Stimulated activated CD4-positive, alpha-beta T cell treated with anti-CD3 and anti-CD28 coated beads, Interleukin-4, amount 100 ng/mL, for 24 hours (primary cell): ENCODE measurements at places on chromosomes 13 and 19.

DNA sequence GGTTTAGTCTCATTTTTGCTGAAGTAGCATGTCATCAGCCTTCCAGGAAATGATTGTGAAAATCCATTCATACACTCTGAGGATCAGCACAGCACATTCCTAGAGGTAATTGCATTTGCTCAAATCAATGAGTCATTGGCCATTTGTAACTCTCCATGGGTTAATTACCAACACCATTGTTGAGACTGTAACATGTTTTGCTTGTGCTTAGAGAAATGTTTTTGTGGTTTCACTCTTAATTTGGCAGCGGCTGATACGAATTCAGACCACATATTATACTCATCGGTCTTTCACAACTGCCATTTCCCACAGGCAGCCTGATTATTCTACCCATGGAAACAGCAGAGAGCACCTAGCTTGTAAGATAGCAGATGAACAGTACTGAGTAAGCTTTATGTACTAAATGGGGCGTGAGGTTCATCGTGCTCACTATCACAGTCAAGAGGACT, 110.3 kb downstream of the NHLRC3 start:
- DNase-seq = peak; percentile 36

- no peak for DNase-seq
These were observed 30.3 kb upstream of the FRY start for GRCh38 chr13:32001154-32001768.

DNA sequence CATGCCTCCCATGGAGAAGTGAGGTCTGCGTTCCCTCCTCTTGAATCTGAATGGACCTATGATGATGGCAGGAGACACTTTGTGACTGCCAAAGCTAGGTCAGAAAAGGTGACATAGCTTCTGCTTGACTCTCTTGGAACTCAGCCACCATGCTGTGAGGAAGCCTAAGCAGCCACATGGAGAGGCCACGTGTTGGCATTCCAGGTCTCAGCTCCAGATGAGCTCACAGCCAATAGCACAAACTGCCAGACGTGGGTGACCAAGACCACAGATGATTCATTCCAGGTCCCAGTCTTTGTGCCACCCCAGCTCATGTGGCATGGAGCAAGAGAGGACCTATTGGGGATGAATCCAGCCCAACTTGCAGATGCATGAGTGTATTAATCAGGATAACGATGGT, 8.7 kb upstream of the GGACT start:
- no peak for DNase-seq

DNA sequence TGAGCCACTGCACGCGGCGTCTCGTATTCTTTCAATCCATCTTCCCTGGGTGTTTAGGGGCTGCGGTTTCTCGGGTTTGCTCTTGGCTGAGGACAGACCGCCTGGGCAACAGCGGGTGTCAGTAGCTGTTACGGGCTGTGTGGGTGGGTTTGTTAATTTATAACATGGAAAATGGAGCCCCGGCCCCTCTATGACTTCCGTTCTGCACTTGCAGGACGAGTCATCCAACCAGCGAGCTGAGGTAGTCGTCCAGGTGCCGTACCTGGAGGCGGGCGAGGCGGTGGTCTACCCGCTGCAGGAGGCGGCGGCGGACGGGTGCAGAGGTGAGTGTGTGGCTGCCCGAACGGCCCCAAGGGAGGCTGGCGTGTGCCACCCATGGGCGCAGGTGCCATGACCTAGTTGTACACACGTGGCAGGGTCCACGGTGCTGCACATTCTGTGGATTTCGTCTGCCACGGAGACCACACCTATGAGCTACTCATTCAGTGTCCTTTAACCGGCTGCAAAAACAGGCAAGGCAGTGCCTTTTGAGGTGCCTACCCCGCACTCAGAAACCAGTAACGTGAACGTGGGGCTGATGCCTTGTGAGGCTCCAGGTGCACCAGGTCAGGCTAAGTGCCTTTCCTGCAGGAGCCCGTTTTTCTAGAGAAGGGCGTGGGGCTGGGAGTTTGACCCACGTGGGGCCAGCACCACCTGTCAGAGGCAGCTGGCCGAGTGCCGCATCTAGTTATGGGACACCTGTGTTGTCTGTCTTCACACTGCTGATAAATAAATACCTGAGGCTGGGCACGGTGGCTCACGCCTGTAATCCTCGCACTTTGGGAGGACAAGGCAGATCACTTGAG, 10.9 kb downstream of the POLR2E start:
- no peak for DNase-seq

- DNase-seq = no peak
These were observed 540.6 kb upstream of the MIR17HG start for GRCh38 chr13:90806892-90807291.

DNA sequence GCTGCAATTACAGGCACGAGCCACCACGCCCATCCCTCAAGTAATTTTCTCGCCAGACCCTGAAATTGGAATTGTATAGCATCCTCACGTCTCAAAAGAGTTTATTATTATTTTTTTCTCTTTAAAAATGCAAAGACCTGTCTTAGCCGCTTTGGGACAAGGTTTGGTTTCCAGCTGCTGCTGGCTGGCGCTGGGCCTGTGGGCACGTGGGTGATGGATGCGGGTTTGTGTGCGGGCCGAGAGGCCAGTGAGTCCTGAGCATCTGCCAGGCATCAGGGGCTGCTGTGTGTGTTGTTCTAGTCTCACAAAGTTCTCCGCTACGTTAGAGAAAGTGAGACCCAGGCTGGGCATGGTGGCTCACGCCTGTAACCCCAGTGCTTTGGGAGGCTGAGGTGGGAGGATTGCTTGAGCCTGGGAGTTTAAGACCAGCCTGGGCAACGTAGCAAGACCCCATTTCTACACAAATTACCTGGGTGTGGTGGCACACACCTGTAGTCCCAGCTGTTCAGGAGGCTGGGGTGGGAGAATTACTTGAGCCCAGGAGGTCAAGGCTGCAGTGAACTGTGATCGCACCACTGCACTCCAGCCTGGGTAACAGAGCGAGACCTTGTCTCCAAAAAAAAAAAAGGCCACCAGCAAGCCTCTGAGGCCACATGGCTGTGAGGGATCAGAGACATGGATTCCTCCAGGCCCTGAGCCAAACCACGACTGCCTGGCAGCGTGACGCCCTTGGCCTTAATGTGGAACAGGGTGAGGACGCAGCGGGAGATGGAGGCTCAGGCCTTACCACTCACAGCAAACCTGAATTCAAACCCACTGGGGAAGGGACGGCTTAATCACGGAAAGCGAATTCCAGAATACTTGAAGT, 4.7 kb upstream of the TMPRSS9 start:
- DNase-seq = no peak

GRCh38 chr13:93951951-93952350, 527.5 kb downstream of the DCT start:
- DNase-seq = no peak

GRCh38 chr19:41421314-41421713, 5.9 kb downstream of the B3GNT8 start:
- no peak for DNase-seq

DNA sequence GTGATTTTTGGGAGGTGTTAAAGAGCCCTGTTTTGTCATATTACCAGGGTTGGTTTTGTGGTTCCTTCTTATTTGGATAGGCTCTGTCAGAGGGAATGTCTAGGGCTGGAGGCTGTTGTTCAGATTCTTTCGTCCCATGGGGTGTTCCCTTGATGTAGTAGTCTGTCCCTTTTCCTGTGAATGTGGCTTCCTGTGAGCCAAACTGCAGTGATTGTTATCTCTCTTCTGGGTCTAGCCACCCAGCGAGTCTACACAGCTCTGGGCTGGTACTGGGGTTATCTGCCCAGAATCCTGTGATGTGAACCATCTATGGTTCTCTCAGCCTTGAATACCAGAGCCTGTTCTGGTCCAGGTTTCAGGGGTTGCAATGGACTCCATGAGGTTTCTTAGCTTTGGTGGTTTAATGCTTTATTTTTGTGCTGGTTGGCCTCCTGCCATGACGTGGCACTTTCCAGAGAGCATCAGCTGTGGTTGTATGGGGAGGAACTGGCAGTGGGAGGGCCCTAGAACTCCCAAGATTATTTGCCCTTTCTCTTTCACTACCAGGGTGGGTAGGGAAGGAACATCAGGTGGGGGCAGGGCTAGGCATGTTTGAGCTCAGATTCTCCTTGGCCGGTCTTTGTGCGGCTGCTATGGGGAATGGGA, 78.8 kb downstream of the SPRY2 start:
- no peak for DNase-seq

GRCh38 chr13:43731296-43731695, 55.5 kb downstream of the ENOX1 start:
- DNase-seq = no peak

DNA sequence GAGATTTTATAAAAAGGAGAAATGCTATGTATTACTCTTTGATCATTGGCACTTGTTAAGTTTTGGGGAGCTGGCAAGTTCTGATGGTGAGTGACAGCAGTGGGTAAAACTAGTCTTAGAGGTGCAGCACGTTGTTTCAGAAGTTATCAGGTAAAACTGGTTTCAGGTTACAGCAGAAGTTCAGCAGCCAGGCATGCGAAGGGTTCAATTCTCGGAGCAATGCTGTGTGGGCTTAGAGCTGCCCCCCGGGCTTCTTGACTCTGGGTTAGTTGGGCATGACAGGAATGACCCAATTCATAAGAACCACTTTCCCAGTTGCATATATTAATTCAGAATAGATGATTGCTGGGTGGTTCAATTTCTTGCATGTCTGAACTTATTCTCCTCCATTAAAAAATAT, 34.8 kb downstream of the ING1 start:
- DNase-seq = no peak

GRCh38 chr19:1041835-1042685, 2.2 kb downstream of the ABCA7 start:
- DNase-seq = no peak

GRCh38 chr13:71677124-71677523, 189.9 kb downstream of the DACH1 start:
- no peak for DNase-seq

- no peak for DNase-seq
These were observed 22.8 kb downstream of the ZNF574 start for GRCh38 chr19:42098781-42099180.

DNA sequence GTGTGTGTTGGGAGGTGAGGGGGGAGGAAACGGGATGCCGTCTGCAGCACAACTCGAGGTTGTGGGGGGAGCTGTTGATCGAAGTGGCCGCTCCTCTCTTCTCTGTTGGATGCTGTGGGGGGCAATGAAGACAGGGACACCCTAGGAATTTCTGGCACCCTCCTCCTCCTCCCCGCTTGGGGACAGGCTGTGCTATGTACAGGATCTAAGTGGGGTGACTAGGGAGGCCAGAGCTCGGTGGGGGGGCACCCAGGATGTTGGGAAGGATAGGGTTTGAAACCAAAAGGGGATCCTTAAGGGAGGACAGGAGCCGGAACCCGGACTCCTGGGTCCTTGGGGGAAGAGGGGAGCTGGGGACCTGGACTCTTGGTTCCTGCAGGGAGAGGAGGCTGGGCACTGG, 2.0 kb downstream of the GRIN2D start:
- DNase-seq = no peak

- DNase-seq = peak; percentile 61
These were observed at the start of gene CEACAM21 for GRCh38 chr19:41575998-41576397. Gene CEACAM21 (plus strand): TSS chr19:41576166. CDS start chr19:41576275, 109 bp downstream.

DNA sequence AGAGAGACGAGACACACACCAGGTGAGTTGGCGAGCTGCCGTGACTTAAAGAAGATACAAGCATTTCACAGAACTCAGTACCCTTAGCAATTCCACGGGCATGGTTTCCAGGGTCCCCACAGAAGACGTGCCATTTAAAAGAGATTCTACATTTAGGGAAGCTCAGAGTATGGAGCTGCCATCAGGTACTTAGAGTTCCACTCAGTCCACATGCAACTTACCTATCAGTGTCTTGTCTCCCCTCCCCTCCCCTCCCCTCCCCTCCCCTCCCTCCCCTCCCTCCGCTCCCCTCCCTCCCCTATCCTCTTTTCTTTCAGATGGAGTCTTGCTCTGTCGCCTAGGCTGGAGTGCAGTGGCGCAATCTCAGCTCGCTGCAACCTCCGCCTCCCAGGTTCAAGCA, 12.2 kb downstream of the ZNF30 start:
- DNase-seq = no peak

DNA sequence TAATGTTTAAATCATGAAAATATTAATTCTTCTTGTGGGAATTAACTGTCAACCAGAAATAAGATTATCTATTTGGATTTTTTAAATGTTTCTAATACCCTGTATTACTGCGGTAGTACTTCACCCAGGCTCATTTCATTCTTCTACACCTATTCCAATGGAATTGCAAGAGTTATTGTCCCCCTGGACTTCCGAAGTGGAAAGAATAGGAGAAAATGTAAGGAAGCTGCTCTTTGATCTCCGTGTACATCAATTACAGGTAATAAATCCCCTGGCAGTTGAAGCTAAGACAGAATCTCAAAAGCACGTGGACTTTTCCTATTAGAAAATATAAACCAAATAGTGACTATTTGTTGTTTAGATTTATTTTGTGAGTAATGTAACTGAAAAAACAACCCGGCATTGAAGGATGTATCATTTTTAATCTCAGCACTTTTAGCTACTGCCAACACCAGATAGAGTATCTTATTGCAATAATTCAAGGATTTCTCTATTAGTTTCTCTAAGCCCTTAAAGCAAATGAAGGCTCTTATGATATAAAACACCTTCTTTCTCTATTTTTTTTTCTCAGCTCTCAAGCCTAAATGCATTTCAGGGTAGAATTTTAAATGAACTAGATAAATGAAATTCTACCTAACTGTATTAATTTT, 77.3 kb downstream of the MZT1 start:
- DNase-seq = no peak
